CD14-positive monocyte (primary cell): ENCODE measurements at places on chromosomes 6 and 20. TPM values are rescaled to one million over a fixed set of nuclear protein-coding genes. Genes with fewer than 3 reads are reported as not detected.
A peak's percentile ranks its signal among the peaks of the same experiment; 100 is the strongest.

DNA sequence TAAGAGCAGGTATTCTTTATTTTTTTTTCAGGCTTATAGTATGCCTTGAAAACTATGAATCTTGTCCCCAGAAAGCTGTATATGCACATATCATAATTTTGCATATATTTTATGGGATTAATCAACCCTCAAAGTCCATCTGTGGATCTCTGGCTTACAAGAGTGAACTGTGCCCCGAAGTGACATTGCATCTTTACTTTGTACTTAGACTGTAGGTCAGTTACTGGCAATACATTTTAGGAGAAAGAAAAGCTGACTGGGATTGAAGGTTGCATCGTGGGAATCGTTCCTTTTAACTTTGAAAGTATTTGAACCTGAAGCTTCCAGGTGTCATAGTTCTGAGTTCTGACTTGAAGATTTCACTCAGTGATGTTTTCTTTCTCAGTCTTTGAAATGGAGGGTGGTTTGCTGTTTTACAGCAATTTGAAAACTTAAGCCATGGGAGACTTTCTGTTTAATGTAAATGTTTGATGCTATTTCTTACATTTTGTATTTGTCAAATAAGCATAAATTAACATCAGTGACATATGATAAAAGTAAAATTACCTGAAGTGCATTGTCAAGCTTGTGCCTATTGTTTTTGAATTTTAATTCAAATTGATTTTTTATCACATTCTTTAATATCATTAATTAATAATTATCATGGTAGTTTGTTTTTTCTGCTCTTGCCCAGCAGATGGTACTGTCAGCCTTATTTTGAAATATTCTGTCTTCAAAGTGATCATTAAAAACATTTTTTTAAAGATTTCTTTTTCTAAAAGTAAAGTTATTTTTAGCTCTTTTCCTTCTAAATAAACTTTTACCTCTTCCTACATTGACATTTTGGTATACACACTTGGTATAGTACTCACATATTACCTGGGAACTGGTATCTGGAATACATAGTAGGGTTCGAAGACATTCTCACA, 29.0 kb downstream of the L3MBTL3 start:
- no peak overlapping the region for H3K27ac ChIP-seq
- H3K27me3 ChIP-seq: no peaks in the 10 kb centered on the region
- peaks cover 27% of the 10 kb centered on the region for H3K36me3 ChIP-seq
- no peaks in the 10 kb centered on the region for H3K4me1 ChIP-seq

GRCh38 chr6:15380351-15380750, 134.5 kb downstream of the JARID2 start:
- H3K4me3 ChIP-seq: no peak overlapping the region
- peaks cover 3% of the 10 kb centered on the region for H3K36me3 ChIP-seq
- DNase-seq: no peak

DNA sequence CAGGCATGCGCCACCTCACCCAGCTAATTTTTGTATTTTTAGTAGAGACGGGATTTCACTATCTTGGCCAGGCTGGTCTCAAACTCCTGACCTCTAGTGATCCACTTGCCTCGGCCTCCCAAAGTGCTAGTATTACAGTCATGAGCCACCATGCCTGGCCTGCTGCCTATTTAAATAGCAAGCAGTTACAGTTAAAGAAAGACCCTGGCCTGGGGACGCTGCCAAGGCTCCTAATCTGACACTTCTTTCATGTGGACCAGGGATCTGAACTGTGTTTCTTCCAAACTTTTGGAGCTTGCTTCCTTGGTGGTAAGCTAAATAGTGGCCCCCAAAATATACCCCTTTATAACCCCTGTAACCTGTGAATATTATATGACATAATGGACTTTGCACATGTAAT, 15.3 kb downstream of the PPARD start:
- no peak overlapping the region for H3K27ac ChIP-seq
- H3K27me3 ChIP-seq: no peaks in the 10 kb centered on the region
- no peak overlapping the region for H3K4me3 ChIP-seq
- peaks cover 3% of the 10 kb centered on the region for H3K4me1 ChIP-seq
- no peak for DNase-seq

DNA sequence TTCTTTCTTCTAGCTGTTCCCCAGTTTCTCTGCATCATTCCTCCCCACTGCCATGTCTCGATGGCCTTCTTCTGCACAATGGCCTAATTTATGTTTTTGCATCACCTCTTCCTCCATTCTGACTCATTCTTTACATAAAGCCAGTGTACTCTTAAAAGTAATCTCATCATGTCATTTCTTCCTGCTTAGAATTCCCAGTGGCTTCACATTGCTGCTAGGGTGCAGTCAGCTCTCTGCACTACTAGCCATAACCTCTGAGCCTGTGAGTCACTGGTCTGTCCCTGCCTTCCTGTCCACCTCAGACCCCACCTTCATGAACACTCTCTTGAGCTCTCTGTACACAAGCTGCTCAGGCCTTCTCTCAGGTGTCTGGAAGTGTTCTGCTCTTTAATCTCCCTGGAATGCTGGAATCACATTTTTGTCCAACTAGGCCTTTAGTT, 24.1 kb upstream of the TRIM27 start:
- no peak overlapping the region for H3K4me3 ChIP-seq
- peaks cover 2% of the 10 kb centered on the region for H3K27me3 ChIP-seq
- H3K27ac ChIP-seq: no peak overlapping the region
- H3K36me3 ChIP-seq: no peaks in the 10 kb centered on the region

DNA sequence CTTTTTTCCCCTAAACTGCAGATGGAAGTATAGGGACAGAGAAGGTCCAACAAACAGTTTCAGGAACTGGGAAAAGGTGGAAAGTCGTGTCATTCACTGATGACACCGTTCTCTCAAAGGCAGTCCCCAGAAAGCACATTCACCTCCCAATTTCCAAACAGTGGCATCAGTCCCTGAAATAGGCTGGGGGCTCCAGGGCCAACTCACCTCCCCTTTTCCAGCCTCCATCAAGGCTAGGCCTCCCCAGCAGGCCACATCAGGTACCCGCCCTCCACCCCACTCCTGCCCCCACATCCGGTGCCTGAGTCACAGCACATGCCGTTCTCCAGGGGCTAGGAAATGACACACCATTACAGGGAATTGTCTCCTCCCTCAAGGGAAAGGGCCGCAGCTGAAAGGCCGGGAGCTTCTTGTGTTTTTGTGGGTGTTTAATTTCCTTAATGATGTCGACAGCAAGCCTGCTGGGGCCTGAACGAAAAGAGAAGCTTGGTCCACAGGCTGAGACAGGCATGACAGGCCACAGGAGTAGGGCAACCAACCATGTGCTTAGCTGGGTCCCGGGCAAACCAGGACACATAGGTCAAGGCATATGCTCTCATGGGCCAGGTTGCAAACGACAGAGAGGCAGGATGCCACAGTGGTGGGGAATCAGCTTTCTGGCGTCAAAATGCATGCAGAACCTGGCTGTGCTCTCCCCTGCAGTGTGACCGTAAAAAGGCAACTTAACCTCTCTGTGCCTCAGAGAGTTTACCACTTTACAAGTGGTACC, 39.2 kb downstream of the ZMYND8 start:
- peak overlapping the region; percentile 55 for H3K4me3 ChIP-seq
- DNase-seq: peak; percentile 70
- H3K4me1 ChIP-seq: peaks cover 45% of the 10 kb centered on the region

GRCh38 chr20:50233325-50234212, 42.9 kb downstream of the CEBPB start:
- H3K27me3 ChIP-seq: no peaks in the 10 kb centered on the region
- H3K4me3 ChIP-seq: no peak overlapping the region
- no peak overlapping the region for H3K27ac ChIP-seq
- no peak for DNase-seq
- no peaks in the 10 kb centered on the region for H3K36me3 ChIP-seq

DNA sequence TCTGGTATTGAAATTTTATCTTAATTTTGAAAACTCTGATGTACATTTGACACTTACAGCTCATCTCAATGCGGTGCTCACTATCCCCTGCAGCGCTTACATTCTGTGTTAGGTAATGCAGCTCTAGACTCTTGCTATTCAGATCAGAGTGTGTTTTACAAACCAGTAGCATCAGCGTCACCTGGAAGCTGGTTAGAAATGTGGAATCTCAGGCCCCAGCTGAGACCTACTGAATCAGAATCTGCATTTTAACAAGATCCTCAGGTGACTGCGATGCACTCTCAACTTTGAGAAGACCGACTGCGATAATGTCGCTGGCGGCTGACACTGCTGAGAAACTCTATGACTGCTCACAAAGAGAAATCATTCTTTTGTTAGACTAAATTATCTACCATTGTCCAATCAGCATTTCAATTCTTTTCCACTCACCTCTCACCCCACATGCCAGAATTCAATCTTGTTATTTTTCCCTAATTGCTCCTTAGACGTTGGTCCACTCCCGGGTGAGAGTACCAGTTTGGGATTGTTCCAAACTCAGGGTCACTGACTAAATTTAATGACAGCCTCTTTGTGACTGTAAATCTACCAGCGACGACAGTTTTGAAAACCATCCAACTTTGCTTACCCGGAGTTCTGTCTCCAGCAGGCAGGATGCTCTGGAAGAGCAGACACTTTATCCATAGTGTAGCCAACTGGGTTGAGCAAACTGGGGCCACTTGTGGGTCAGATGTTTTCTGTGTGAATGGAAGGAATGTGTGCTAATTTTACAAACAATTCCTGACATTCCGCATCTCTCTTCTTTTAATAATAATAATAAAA, 140.1 kb upstream of the BTBD3 start:
- no peak for DNase-seq
- no peaks in the 10 kb centered on the region for H3K4me1 ChIP-seq
- H3K27ac ChIP-seq: no peak overlapping the region
- H3K4me3 ChIP-seq: no peak overlapping the region
- H3K36me3 ChIP-seq: no peaks in the 10 kb centered on the region
- H3K27me3 ChIP-seq: no peaks in the 10 kb centered on the region

DNA sequence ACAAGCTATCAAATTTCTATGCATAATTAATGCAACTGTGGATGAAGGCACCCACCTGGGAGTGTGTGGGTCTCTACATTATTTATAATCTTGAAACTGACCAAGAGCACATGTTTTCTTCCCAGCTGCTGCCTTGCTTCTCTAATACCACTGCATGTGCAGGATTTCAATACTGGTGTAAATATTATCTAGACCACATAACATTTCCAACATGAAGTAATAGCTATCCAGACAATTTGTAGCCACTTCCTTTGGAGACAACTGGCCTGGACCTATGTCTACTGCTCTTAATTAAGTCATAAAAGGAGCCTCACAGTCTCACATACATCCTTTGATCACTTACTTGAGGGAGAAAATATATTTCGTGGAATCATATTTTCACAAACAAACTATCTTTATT, 180.7 kb downstream of the HIVEP2 start:
- H3K27ac ChIP-seq: no peak overlapping the region
- no peak overlapping the region for H3K4me3 ChIP-seq
- no peaks in the 10 kb centered on the region for H3K4me1 ChIP-seq
- H3K36me3 ChIP-seq: peaks cover 7% of the 10 kb centered on the region
- no peaks in the 10 kb centered on the region for H3K27me3 ChIP-seq
- DNase-seq: no peak

- H3K4me1 ChIP-seq: no peaks in the 10 kb centered on the region
- no peaks in the 10 kb centered on the region for H3K36me3 ChIP-seq
- H3K27ac ChIP-seq: no peak overlapping the region
- H3K4me3 ChIP-seq: no peak overlapping the region
- no peak for DNase-seq
These were observed 58.1 kb downstream of the ASCC3 start for GRCh38 chr6:100823041-100823440.

The PPP1R14C gene
- polyA plus RNA-seq: not detected

The MOG gene
- not detected in 2 replicates for polyA plus RNA-seq

The C6orf141 gene
- polyA plus RNA-seq: not detected

The SMLR1 gene
- not detected in 2 replicates for polyA plus RNA-seq

The SLC17A3 gene
- not detected in 2 replicates for polyA plus RNA-seq
